Hematopoietic multipotent progenitor cell treated with erythropoietin and hydrocortisone succinate and interleukin-3 and kit ligand, for 15 days (in vitro differentiated cells): ENCODE measurements at places on chromosomes 12 and 14.

DNA sequence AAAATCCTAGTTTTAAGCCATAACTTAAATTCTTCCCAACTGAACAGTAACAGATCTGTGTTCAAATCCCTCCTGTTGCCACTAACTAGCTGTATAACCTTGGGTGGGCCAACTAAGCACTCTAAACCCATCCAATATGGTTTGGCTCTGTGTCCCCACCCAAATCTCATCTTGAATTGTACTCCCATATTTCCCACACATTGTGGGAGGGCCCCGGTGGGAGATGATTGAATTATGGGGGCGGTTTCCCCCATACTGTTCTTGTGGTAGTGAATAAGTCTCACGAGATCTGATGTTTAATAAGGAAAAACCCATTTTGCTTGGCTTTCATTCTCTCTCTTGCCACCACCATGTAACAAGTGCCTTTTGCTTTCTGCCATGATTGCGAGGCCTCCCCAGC lies 1.2 kb upstream of the KRT4 start:
- no peak for DNase-seq

- DNase-seq, result no peak
These were observed 18.0 kb downstream of the LRRC74A start for GRCh38 chr14:76844223-76844622.

GRCh38 chr12:90209029-90209428 lies 500.4 kb upstream of the ATP2B1 start:
- DNase-seq, result no peak

- no peak for DNase-seq
These were observed 84.1 kb downstream of the FRMD6 start for GRCh38 chr14:51735851-51736250.

- no peak for DNase-seq
These were observed 359.9 kb downstream of the TRHDE start for GRCh38 chr12:72631926-72632685.

- DNase-seq, result peak; percentile 10
These were observed 59.4 kb downstream of the DDX51 start for GRCh38 chr12:132084621-132085290.

DNA sequence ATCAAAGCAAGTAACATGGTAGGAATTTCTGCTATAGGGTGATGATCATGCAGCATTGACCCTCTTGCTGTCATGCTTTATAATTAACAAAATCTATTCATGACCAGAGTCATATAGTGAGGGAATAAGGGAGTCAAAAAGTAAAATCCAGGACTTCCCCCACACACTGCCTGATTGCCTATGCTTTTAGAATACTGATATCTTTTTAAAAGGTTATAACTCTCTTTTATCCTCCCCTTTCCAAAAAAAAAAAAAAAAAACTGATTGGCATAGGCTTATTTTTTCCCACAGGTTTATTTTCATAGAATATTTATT lies 51.4 kb downstream of the ZFP36L1 start:
- no peak for DNase-seq

- no peak for DNase-seq
These were observed 174.1 kb upstream of the PLXNC1 start for GRCh38 chr12:93974252-93974651.
